ENCODE measurements at places on chromosomes 11 and 22.

DNA sequence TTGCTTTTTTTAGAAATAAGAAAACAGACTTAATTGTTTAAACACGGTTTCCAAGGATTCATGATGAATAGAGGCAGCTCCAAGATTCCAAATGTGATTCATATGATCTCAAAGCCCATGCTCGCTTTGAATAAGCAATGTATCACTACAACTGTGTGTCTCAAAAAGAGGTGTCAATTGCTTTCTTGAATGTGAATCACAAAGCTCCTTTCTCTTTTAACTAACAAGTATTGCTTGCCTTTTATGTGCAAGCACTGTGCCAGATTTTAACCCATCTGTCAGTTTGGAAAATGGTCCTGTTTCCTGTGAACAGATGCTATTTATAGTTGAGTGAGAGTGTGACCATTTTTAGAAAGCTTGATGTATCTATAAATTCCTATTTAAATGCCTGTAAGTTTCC lies 6.5 kb downstream of the OOSP1 start:
- DNase-seq = no peak

DNA sequence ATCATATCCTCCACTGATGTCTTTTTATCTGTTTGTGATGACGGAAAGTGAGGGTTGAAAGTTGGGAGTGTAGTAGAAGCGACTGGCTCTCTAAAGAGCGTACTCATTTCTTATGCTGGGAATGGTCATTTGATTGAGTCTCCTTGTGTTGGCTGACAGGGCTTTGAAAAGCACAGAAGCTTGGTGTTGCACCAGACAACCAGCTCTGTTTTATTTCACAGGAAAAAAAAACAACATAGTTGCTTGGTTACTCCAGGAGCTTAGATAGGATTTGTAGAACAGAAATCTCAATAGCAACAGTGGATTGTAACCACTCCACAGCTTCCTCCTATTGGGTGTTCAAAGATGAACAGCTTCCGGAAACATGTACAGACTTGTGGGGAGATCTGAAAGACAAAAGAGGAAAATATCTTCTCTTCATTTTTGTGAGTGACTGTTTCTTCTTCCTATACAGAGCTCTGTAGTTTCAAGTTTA lies 2.7 kb downstream of the RBM14 start:
- peak; percentile 88 for DNase-seq

DNA sequence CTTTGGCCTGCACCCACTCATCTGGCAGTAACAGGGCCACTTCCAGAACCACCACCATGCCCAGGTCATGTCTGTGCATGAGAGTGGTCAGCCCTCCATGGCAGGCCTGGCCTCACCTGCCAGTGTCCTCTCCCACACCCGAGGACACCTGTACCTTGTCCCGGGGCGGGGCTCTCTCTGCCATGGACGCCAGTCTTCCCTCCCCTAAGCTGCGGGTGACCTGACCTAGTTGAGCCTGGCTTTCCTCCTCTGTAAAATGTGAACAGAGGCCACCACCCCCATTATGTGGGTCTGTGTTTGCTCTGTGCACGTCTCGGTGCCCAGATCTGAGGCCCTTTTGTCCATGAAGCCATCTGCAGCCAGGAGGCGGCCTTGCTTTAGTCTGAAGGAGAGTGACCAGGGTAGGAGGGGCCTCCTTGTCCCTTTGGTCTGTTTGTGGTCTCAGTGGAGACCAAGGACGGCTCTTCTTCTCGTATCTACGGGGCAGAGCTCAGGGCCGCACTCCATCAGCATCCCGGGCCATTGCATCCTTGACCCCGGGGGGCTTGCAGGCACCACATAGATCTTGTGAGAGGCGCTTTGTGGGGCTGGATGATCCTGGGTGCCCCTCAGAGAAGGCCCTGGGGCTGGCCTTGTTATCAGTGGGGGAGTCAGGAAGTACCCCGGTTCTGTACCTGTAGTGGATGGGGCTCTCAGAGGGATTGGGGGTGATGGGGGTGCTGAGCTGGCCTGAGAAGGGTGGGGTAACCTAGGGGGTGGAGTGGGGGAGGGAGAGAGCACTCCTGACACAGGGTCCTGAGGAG lies 121.6 kb downstream of the KCNQ1 start:
- no peak for DNase-seq

GRCh38 chr11:78221396-78222315 lies 32.9 kb downstream of the USP35 start:
- no peak for DNase-seq

GRCh38 chr22:40764763-40765441 lies 54.2 kb downstream of the SLC25A17 start:
- DNase-seq = peak; percentile 4

DNA sequence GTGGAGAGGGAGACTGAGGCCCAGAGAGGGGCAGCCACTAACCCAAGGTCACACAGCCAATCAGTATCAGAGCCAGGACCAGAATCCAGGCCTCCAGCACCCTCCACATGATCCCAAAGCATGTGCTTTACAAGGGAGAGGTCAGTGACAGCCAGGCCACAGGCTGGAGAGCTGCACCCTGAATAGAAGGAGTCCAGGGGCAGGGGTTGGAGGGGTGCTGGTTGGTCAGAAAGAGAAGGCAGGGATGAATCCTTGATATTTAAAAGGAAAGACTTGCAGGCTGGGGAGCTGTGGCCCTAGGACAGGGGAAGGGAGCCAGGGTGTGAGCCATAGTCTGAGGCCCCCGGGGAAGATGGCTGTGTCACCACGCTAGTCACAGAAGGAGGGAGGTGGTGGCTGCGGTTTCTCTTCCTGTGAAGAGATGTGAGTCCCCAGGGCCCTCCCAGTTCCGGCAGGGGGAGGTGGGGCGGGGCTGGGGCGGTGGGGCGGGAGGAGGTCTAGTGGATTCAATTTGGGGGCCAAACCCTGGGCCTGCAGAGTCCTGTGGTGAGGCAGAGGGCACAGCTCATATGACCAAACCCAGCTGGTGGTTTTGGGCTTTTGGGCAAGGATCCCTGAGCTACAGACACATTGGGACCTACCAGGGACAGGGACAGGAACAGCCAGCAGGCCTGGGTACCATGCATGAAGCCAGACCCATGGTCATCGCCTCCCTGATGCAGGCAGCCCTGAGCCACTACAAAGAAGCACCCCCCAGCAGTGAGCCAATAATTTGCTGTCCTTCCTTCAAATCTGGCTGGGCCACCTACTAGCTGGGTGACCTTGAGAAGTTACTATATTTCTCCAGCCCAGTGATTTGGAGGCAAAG lies 14.0 kb downstream of the RAC2 start:
- DNase-seq = no peak

- DNase-seq = peak; percentile 74
Observed at GRCh38 chr11:15967166-15967565, 389.2 kb downstream of the SOX6 start.

- no peak for DNase-seq
Observed at GRCh38 chr11:134365011-134365925, 33.5 kb downstream of the GLB1L2 start.

- DNase-seq = peak; percentile 76
Observed at GRCh38 chr11:123062892-123063825, 1.2 kb upstream of the HSPA8 start.

DNA sequence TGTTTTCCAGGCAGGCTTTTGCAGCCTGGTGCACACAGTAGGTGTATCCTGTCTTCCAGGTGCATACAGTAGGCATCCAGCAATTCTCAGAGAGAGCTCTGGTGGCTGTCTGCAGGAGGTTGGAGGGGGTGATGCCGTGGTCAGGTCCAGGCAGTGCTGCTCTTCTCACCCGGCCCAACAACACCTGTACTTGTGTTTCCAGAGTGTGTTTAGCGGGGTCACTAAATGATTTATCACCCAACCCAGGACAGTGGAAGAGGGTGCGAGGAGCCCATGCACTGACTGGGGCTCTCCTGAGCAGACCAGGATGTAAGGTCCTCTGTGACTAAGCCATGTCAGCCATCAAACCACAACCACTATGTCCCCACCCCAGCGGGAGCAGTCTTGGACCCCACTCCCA lies 18.6 kb upstream of the FGF3 start:
- DNase-seq = no peak

DNA sequence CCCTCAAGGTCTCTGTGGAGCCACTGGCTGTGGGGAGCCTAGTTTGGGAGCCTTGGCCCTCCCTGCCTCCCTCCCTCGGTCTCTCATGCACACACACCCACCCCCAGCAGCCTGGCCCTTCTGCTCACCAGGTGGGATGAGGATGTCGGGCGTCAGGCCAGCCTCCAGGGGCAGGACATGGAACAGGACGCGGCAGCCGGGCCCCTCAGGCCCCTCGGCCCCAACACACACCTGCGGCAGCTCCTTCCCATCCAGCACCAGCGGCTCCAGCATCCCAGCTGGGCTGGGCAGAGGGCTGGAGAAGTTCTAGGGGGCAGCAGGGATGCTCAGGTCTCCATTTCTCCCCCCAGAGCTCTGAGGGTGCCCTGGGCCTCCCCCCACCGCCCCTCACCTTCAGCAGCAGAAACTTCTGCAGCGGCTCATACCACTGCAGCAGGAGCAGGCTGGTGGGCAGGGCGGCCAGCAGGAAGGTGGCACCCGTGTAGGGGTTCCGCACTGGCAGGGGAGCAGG lies 11.2 kb downstream of the MAP4K2 start:
- DNase-seq = no peak

GRCh38 chr22:17703811-17704210 lies 65.3 kb downstream of the BCL2L13 start:
- DNase-seq = peak; percentile 24

DNA sequence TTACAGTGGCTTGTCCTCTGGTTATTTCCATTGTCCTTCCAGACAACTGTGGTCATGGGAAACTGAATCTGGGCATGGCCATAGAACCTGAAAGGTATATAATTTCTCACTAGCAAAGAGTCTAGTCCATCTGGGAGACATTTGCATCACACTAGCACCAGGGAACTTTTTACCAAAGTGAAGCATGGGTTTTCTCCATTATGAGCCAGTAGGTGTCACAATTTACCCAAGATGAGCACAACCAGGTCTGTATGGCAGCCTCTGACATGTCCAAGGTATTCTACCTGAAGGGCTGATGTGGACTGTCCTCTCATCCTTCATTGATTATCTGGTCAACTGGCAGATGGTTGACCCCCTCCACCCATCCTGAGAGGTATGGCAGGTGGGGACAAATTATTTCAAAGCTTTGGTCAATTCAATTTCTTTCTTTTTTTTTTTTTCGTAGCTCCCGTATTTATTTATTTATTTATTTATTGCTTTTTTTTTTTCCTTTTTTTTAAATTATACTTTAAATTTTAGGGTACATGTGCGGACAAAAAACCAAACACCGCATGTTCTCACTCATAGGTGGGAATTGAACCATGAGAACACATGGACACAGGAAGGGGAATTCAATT lies 425.9 kb downstream of the TMEM135 start:
- peak; percentile 5 for DNase-seq

DNA sequence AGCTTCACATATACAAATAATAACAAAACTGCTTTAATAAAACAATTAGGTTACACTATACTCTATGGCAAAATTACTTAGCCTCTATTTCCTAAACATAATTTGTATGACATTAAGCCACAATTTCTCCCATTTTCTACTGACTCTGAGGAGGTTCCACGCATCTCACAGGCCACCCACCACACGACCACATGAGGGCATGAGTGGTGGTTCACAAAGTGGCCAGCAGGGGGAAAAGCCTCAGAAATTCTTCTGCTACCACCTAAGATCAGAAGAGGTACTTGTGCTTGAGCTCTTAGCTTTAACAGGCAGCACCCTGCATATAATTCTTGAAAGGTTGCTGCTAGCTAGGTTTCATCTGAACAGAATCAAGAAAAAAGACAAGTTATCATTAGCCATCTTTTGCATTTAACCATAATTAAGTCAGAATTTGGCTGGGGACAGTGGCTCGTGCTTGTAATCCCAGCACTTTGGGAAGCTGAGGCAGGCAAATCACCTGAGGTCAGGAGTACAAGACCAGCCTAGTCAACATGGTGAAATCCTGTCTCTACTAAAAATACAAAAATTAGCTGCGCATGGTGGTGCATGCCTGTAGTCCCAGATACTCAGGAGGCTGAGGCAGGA lies 7.7 kb downstream of the LPXN start:
- DNase-seq = peak; percentile 77

- DNase-seq = peak; percentile 8
Observed at GRCh38 chr11:109306322-109306721, 115.7 kb upstream of the C11orf87 start.

DNA sequence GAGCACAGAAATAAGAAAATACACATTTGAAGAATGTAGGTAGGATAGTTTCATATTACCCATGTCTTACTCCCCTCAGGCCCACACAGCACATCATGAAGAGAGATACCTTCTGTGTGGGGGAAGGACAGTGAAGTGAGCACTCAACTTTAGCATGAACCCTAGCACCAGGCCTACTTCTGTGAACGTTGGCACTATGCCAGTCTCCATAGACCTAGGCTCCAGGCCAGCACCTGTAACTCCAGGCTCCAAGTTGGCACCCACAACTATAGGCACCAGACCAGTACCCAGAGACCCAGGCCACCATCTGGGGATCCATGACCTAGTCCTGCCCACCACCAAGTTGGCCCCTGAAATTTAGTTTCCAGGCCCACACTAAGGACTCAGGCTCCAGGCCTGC lies 410.9 kb downstream of the INSC start:
- DNase-seq = no peak

- no peak for DNase-seq
Observed at GRCh38 chr22:37310815-37311595, 28.7 kb downstream of the CYTH4 start.

DNA sequence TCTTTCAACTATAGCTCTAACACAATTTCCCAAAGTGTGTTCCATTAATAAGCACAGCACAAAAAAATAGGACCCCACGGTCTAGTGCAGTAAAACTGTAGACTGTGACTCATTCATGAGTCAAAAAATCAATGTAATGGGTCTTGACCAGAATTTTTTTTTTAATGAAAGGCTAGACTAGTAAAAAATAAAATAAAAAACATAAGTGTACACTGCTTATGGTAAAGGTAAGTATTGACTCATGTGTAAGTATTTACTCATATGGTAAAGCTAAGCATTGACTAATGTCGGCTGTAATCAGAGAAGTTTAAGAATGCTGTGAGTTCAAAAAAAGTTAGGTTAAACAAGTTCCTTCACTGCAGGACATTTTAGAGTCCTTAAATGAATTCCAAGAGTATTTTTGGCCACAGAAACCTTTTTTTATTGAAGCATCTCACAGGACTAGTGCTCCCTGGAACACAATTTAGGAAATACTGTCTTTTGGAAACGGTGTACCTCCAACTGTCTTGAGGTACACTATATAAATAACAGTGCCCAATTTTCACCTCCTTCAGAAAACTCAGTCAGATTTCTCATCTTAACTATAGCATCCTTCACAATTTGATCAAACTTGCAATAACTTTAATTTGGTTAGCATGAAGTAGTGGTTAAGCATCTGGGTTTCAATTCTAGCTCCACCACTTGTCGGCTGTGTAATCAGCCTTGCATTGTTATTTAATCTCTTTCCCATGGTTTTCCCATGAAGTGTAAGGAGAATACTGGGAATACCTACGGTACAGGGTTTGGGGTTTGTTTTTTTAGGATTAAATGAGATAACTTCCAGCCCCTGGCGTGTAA lies 2.1 kb downstream of the CCDC73 start:
- DNase-seq = no peak

DNA sequence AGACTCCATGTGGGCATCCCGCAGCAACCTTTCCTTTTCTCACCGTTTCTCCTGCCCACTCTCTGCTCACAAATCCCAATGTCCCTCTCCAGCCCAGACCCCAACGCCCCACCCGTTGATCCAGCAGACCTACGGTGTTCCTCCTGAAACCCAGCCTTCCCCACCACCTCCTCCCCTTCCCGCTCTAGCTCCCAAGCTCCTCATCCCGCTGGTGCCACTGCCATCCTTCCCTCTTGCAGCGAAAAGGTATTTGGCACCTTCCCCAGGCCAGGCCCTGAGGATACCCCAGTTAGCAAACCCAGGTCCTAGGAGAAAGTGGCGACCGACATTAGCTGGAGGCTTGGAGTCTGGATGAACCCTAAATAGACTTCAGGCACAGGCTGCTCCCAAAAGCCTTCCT lies 84.0 kb upstream of the RTL6 start:
- DNase-seq = no peak

- DNase-seq = peak; percentile 75
Observed at GRCh38 chr11:130103296-130103814, 33.7 kb downstream of the APLP2 start.
